Caudate nucleus (tissue), 63 donors: ENCODE measurements at places on chromosomes 4 and X.
A peak's percentile ranks its signal among the peaks of the same experiment; 100 is the strongest.

DNA sequence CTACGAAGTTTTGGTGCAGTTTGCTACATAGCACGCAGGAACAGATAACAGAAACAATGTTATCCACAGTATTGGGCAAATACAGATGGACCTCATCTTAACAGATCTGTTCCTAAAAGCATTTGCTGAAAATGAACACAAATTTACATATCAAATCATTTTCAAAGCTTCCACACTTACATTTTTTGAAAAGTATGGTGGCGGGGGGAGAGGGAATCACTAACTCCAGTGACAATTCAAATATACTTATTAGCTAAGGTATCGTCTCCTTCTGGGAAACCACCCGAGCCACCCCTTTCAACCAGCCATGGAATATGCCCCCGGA, 175.0 kb downstream of the NSUN7 start:
- no peak for DNase-seq

DNA sequence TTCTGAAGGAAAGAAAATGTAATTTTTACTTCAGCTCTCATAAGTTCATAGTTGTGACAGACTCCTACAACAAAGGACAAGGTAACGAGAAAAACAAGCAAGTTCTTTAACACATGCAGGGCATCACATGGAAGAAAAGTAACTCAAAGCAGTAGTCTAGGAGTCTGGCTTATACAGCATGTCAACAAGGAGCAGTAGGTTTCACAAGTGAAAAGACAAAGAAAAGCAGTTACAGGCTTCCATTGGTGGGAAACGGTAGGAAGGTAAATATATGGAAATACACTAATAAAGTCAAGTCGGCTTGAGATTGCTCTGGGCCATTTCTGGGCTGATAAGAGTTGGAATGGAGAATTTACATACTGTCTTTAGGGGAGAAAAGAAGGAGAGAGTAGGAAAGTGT, 228.4 kb upstream of the ZFP42 start:
- DNase-seq: no peak

DNA sequence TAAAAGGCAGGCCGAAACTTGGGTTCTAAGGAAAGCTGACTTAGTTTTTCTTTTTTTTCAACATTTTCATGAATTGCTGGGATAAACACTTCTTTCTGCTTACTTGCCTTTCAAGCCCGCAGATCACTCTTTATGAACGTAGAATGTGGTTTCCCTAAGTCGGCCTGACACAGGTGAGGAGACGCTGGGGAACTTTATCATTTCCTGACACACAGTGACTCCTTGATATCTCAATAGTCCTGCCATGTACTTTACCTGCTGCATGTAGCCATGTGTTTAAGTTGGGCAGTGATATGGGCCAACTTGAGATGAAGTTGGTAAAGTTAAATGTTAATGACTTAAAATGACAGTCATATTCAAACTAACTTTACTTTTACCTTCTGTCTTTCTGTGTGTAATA, 26.6 kb upstream of the SNCA start:
- DNase-seq: no peak

DNA sequence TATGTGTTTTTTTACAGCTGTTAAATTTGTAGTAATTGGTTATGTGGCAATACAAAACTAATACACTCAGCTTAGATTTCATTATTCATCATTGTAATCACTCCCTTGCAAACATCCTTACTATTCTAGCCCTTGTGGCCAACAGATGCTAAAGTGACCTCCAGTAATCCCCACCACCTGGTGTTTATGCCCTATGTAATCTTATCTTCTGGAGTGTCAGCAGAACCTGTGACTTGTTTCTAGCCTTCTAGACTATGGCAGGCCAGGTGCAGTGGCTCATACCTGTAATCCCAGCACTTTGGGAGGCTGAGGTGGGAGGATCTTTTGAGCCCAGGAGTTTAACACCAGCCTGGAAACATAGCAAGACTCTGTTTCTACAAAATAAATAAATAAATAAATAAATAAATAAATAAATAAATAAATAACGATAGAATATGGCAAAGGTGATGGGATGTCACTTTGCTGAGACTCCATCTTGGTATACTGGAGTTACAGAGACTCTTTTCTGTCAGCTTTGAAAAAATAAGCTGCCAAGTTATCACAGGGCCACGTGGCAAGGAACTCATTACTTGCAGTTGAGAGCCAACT, 12.3 kb upstream of the TSR2 start:
- no peak for DNase-seq

GRCh38 chrX:109783701-109784079, 50.6 kb upstream of the ACSL4 start:
- no peak for DNase-seq

GRCh38 chr4:89847571-89848325, 10.8 kb upstream of the SNCA start:
- no peak for DNase-seq

DNA sequence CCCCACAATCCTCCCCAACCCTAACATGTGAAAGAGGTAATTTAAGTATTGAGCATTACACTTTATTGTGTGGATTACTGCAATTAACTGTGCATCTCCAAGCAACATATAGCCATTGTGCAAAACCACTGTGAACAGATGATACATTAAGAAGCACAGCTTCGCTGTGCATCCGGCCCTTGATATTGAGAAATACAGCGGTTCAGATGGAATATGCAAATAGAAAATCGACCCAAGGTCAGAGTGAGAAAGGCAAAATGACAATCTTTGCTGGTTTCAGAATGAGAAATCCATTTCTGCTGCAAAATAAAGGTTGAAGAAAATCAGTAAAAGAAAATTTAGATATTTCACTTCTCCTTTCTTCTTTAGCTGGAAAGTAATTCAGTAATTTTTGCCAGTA, 805.9 kb upstream of the GRID2 start:
- no peak for DNase-seq

DNA sequence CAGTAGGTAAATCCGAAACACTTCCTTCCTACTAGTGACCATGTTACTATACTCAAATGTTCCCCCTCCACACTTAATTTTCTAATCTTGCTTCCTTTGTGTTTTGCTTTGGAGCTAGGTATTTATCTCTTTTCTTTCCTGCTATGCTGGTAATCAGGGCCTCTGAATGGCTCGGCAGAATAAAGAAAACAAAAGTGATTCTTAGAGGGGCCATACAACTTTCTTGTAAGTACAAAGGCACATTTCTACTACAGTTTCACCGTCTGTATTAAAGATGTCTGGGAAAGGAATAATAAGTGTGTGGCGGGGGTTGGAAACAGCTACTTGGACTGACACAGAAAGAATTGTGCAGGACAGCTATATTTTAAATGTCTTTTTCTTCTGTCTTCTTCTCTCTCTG, 50.3 kb downstream of the GPC3 start:
- DNase-seq: no peak

DNA sequence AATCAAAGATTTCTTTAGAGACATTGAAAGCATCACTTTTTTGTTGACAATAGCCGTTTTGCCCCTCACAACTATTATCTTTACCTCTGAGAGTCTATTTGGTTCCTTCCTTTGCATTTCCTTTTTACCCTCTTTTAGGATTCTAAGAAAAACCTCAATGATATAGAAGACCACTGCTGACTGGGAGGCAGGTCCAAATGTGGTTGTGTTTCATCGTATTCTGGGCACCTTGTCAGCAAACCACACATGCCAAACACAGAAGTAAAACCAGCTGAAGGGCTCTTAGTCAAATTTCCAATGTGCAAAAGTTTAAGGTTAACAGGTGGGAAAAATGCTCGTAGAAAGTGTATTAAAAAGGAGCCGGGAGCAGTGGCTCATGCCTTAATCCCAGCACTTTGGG, 5.1 kb upstream of the PRMT9 start:
- DNase-seq: no peak

DNA sequence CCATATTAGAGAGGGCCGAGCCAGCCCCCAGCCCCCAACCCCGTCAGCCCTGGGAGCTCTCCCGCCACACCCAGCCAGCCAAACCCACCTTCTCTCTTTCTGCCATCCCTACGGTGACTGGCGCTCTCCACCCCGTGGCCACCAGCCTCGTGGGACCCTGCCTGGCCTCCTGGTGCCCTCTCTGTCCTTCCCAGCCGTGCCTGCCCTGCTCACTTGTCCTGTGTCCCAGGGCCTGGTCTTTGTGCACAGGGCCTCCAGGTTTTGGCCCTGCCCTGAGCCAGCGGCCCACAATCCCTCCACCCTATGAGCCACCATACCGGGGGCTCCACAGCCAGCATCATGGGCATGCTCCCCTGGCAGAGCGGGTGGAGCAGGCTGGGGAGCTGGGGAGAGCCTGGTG, 77.4 kb downstream of the ABLIM2 start:
- DNase-seq: no peak

GRCh38 chr4:151541389-151542071, 132.6 kb downstream of the FHIP1A start:
- DNase-seq: no peak

- DNase-seq: peak; percentile 55
Observed at GRCh38 chr4:47913861-47914219, 543 bp downstream of the NFXL1 start.

GRCh38 chr4:112645541-112646329, 8.8 kb downstream of the LARP7 start:
- DNase-seq: no peak

- DNase-seq: no peak
Observed at GRCh38 chrX:1394731-1395501, 3.0 kb upstream of the SLC25A6 start.

- DNase-seq: no peak
Observed at GRCh38 chr4:95225849-95226248, 322.9 kb downstream of the UNC5C start.

GRCh38 chr4:53355930-53356521, 9.8 kb downstream of the SCFD2 start:
- DNase-seq: no peak
